NCI-H524 (cell line): ENCODE measurements at places on chromosomes 5 and 9.

DNA sequence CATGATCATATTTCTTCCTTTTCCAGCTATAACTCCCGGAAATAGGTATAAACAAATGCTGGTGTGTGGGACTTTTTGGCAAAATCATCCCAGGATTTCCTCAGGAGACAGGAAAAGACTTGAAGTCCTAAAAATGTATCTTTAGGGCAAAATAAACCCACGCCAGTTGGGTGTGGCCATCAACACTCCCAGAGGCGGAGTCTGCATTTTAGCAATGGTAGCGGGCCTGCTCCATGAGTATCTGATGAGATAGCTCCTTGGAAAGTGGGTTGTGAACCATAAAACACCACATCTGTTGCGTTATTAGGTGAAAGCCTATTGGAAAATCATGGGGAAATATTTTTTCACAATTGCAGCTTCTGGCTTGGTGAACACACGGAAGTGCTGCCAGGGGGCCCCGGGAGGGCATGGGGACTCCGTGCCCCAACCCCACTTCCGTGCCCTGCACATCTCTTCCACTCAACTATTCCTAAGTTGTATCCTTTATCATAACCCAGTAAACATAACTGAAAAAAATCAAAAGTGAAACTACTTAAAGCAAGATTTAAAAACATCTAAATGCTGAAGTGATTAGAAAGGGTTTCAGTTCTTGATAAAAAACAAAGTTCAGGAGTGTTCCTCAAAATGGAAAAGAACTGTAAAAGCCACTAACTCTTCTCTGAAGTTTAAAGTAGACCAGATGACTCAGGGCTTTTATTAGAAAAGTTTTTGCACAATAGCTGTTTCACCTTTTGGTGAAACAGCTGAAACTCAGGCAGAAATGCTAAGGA, 111.2 kb downstream of the LRRC70 start:
- no peak for DNase-seq

- no peak for DNase-seq
Observed at GRCh38 chr9:28868228-28868990, 1295.1 kb upstream of the C9orf72 start.

DNA sequence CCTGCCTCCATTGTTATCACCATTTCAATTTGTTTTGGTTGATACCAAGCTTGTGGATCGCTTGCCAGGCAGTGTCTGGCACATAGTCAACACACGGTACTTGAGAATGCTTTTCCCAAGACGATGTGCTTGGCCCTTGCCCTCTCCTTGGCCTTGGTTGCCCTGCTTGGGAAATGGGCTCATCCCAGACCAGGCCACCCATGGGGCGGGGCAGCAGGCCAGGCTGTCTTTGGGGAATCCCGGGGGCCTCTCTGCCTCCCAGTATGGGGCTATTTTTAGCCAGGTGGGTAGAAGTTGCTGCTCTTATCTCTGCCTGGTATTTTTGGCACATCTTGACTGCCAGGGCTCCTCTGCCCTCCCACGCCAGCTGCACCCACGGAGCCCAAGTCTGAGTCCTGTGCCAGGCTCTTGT, 49.9 kb downstream of the LMX1B start:
- DNase-seq: no peak

DNA sequence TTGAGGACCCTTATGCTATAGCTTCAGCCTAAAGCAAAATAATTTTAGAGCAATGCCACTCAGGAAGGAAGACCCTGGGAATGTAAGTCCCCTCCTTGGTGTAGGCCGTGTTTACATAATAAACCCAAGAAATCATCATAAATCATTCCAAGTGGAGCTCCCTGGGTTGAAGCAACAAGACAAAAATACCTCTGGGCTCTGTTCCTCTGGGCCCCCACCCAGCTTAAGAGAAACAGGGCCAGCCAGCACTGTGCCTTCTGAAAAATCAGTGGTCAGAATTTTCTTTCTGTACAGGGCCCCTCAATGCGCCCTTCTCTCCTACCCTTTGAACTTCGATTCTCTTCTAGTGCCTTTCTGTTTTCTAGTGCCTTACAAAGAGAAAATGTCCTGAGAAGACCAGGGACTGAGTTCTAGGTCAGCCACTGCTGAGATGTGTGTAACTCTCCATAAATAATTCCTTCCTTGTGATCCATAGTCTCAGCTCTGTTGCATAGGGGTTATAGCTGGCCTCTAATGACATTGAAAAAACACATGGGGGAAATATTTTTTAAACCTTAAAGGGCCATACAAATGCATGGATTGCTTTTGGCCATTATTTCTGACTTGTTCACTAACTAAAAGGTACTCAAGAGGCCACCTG, 101.0 kb downstream of the ADRB2 start:
- DNase-seq: no peak

GRCh38 chr5:32069396-32069795, 104.7 kb downstream of the GOLPH3 start:
- DNase-seq: no peak

DNA sequence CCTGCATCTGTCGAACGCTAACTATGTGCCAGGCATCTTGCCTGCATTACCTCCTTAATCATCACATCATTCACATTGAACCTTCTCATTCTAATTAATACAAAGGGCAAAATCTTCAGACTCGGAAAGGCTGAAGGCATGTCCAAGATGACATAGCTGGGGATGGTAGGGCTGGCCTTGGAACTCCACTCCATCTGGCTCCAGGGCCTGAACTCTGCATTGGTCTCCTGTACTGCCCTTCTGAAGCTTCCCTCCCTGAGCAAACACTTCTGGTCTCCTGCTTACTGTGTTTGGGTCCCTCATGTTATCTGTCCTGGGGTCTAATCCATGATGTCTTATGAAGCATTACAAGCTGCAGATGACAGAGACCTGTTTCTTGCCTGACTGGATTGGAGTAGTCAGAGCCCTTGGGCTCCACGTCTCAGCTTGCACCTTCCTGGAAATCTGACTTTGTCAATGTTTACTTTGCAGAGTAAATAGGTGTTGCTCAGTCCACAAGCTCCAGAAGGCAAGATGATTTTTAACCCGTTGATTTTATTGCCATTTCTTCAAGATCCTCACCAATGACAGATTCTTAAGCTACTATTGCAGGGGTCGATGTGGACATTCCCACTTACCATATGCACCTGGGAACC, 106.1 kb downstream of the GALNT10 start:
- no peak for DNase-seq

- DNase-seq: no peak
Observed at GRCh38 chr5:96062836-96063235, 101.2 kb upstream of the ELL2 start.

- DNase-seq: no peak
Observed at GRCh38 chr5:42753099-42753498, 3.5 kb upstream of the CCDC152 start.
